ENCODE measurements at places on chromosomes 1 and 21. TPM values are rescaled to one million over a fixed set of nuclear protein-coding genes. Genes with fewer than 3 reads are reported as not detected.

Gene OPRD1
- total RNA-seq: not detected

Gene NADK
- 79.2 TPM for total RNA-seq

Gene LCE1E
- not detected for total RNA-seq

Gene DDAH1
- total RNA-seq: 28.8 TPM

Gene TMEM53
- 6.6 TPM for total RNA-seq

Gene CD1C
- total RNA-seq: 1.3 TPM

Gene SLC2A5
- total RNA-seq: 5.8 TPM

Gene CRB1
- 0.16 TPM for total RNA-seq

Gene GPR89B
- total RNA-seq: 15.2 TPM

DNA sequence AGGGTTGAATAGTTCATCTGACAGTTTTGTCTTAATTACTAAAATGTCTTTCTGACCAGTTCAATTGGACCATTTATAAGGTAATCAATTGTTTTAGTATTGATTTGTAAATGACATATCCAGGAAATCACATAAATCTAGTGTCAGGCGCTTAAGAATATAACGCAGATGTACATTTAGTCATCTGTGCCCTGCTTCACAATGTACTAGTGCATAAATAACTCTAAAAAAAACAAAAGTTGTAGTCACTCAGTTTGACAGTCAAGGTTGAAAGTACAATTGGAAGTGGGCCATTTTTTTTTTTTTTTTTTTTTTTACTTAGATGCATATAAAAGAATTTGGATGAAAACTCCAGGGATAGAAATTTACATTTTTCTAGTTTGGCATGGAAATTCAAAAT lies 490.4 kb downstream of the PTPRC start:
- no peak overlapping the region for H3K4me3 ChIP-seq
- no peaks in the 10 kb centered on the region for H3K27me3 ChIP-seq
- H3K4me1 ChIP-seq: no peaks in the 10 kb centered on the region
- H3K36me3 ChIP-seq: no peaks in the 10 kb centered on the region
- DNase-seq: no peak
- H3K27ac ChIP-seq: no peak overlapping the region

DNA sequence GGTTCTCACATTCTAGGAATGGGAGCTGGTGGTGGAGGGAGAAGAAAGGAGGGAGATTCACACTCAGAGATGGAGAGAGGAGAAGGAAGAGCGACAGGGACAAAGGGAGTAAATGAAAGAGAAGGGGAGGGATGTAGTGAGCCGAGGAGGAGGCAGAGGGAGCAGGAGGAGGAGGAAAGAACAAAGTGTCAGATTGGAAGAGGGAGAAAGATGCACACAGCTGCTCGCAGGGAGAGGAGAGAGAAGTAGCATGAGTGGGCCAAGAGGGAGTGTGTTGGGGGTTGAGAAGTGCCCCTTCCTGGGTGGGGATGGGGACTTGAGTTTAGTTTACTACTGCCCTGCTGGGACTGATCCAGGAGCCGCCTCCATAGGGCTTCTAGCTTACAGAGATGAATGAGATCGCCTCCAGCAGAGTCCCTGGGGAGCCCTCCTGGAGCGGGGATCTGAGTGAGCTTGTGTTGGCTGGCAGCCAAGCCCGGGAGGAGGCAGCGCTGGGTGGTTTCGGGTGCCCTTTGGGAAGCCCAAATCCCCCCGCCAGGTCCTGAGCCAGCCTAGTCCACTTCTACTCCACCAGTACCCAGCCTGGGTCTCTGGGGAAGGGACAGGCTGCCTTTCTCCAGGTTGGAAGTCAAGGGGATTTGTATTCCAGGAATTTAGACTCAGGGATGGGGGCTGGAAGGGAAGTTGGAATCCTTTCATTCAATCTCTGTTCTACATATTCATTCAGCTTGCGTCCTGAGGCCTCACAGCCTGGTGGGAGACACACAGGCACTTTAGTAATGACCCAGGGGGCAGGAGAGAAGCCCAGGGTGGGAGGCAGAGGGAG lies 20.9 kb downstream of the PTPRU start:
- H3K36me3 ChIP-seq: no peaks in the 10 kb centered on the region
- no peaks in the 10 kb centered on the region for H3K27me3 ChIP-seq
- H3K4me1 ChIP-seq: no peaks in the 10 kb centered on the region
- H3K4me3 ChIP-seq: no peak overlapping the region
- no peak for DNase-seq
- H3K27ac ChIP-seq: no peak overlapping the region

DNA sequence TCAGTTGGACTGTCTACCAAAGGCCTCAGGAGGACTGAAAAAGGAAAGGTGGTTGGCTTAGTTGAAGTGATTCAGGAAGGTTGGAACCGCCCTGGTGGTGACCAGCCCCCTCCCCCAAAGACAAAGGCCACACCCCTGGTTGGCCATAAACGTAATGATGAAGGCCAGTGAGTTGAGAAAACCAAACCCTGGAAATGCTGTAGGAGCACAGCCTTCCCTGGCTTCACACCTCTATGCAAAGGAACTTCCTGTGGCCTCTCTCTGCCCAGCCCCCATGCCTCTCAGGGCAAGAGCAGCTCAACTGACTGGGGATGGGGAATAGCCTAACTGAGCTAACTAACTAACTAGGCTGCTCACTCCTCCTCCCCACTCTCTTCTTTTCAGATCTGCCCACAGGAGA lies 90.4 kb downstream of the NPHP4 start:
- no peaks in the 10 kb centered on the region for H3K27me3 ChIP-seq
- peaks cover 3% of the 10 kb centered on the region for H3K36me3 ChIP-seq
- H3K4me3 ChIP-seq: no peak overlapping the region
- DNase-seq: no peak

DNA sequence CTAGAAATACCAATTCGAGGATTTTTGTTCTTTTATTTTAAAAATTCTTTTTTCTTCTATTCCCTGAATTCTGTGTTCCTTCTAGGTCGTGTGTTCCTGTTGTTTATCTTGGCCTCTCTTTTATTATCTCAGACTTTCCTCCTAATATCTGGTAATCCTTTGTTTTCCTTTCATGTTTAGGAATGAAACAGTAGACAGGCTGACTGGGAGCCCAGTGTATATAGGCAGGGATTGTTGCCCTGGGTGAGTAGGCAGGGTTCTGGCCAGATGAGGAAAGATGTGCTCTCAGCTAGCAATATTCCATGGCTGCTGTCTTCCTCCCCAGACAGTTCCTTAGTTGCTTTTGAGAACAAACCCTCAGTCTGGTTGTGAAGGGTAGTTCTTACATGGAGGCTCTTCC lies 161.8 kb upstream of the PDE4B start:
- H3K27me3 ChIP-seq: no peaks in the 10 kb centered on the region
- H3K27ac ChIP-seq: no peak overlapping the region
- no peaks in the 10 kb centered on the region for H3K4me1 ChIP-seq
- DNase-seq: no peak
- no peak overlapping the region for H3K4me3 ChIP-seq

GRCh38 chr1:41557751-41558455 lies 73.4 kb upstream of the EDN2 start:
- H3K4me1 ChIP-seq: no peaks in the 10 kb centered on the region
- no peaks in the 10 kb centered on the region for H3K27me3 ChIP-seq
- H3K36me3 ChIP-seq: no peaks in the 10 kb centered on the region
- DNase-seq: peak; percentile 42
- no peak overlapping the region for H3K4me3 ChIP-seq
- H3K27ac ChIP-seq: no peak overlapping the region

GRCh38 chr21:45974073-45975019 lies 7.2 kb upstream of the COL6A1 start:
- peak overlapping the region; percentile 39 for H3K4me3 ChIP-seq
- H3K27ac ChIP-seq: peak overlapping the region; percentile 99
- no peaks in the 10 kb centered on the region for H3K27me3 ChIP-seq
- DNase-seq: peak; percentile 83
- H3K4me1 ChIP-seq: no peaks in the 10 kb centered on the region

GRCh38 chr1:73537400-73537799 lies 660.6 kb downstream of the LRRIQ3 start:
- no peak overlapping the region for H3K4me3 ChIP-seq
- DNase-seq: peak; percentile 48
- H3K27ac ChIP-seq: no peak overlapping the region
- no peaks in the 10 kb centered on the region for H3K4me1 ChIP-seq

DNA sequence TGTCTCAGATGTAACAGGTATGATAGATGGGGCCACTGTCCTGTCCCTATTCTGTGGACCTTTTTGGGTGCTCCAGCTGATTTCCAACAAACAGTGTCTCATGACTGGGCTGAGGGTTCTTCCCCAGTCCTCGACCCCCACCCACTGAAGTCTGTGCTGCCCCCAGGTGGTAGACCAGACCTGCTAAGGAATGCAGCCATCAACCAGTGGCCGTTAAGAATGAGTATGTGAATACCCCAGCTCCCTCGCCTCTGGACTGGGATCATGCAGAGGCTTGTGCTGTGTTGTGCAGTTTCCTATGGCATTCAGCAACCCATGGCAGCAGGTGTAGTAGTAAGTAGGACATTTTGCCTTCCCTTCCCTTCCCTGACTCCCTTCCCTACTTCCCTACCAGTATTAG lies 183.1 kb upstream of the KAZN start:
- H3K27me3 ChIP-seq: no peaks in the 10 kb centered on the region
- H3K36me3 ChIP-seq: no peaks in the 10 kb centered on the region
- H3K4me3 ChIP-seq: no peak overlapping the region

GRCh38 chr1:56060906-56061305 lies 518.5 kb downstream of the PLPP3 start:
- H3K27me3 ChIP-seq: no peaks in the 10 kb centered on the region
- H3K36me3 ChIP-seq: peaks cover 1% of the 10 kb centered on the region
- peaks cover 3% of the 10 kb centered on the region for H3K4me1 ChIP-seq
- no peak overlapping the region for H3K4me3 ChIP-seq
- no peak overlapping the region for H3K27ac ChIP-seq
- no peak for DNase-seq

DNA sequence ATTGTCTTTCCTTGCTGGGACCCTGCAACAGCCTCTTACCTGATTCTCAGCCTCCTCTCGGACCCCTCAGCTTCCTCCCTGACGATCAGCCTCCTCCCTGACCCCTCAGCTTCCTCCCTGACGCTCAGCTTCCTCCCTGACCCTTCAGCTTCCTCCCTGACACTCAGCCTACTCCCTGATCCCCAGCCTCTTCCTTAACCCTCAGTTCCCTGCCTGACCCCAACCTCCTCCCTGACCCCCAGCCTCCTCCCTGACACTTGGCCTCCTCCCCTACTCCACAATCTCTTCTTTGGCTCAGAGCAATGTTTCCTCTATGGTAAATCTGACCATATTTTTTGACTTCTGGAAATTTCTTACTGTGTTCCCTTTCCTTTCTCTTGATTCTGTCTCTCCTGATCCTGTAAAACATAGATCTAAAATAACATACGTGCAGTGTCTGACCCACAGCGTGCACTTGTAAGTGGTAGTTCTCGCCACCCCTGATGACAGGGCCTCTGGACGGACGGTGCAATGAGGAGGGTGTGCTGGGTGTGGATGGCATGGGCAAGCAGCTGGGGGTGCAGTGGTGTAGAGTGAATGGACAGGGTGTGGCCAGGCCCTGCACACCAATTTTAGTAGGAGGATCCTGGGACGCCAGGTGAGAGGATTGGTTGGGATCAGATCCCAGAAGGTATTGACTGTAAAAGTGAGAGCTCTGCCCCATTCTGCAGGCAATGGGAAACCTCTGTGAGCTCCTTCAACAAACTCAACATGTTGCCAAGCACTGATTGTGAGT lies 264.1 kb downstream of the FOXD2 start:
- H3K27ac ChIP-seq: no peak overlapping the region
- no peaks in the 10 kb centered on the region for H3K27me3 ChIP-seq
- H3K4me1 ChIP-seq: no peaks in the 10 kb centered on the region
- H3K4me3 ChIP-seq: no peak overlapping the region
- DNase-seq: no peak

DNA sequence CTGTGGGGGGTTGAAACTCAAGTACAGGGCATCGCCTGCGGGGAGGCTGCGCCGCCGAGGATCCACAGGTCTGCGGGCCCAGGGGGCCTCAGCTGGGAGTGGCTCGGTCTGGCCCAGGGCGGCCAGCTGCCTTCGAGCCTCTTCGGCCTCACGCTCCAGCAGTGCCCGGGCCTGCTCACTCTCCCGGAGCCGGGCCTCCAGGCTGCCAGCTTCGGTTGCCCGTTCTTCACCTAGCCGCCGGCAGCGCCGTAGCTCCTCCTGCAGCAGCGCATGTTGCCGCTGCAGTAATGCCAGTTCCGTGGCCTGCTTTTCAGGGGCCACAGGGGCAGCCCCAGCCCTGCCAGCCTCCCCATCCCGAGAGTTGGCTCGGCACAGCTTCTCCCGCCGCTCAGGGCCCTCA lies 9.4 kb downstream of the RXFP4 start:
- H3K27me3 ChIP-seq: no peaks in the 10 kb centered on the region
- no peak for DNase-seq
- H3K4me1 ChIP-seq: no peaks in the 10 kb centered on the region
- H3K36me3 ChIP-seq: peaks cover 4% of the 10 kb centered on the region
- H3K4me3 ChIP-seq: no peak overlapping the region
- no peak overlapping the region for H3K27ac ChIP-seq

DNA sequence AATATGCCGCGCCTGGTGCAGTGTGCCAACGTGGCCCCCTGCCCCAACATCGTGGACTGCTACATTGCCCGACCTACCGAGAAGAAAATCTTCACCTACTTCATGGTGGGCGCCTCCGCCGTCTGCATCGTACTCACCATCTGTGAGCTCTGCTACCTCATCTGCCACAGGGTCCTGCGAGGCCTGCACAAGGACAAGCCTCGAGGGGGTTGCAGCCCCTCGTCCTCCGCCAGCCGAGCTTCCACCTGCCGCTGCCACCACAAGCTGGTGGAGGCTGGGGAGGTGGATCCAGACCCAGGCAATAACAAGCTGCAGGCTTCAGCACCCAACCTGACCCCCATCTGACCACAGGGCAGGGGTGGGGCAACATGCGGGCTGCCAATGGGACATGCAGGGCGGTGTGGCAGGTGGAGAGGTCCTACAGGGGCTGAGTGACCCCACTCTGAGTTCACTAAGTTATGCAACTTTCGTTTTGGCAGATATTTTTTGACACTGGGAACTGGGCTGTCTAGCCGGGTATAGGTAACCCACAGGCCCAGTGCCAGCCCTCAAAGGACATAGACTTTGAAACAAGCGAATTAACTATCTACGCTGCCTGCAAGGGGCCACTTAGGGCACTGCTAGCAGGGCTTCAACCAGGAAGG lies 4.3 kb downstream of the GJB3 start:
- H3K27ac ChIP-seq: no peak overlapping the region
- no peaks in the 10 kb centered on the region for H3K27me3 ChIP-seq
- DNase-seq: peak; percentile 58
- H3K36me3 ChIP-seq: no peaks in the 10 kb centered on the region

- no peaks in the 10 kb centered on the region for H3K36me3 ChIP-seq
- no peaks in the 10 kb centered on the region for H3K27me3 ChIP-seq
- no peak overlapping the region for H3K4me3 ChIP-seq
Observed at GRCh38 chr1:59332983-59333382, 36.1 kb downstream of the FGGY start.

GRCh38 chr1:159775716-159776115 lies 5.0 kb upstream of the DUSP23 start:
- no peaks in the 10 kb centered on the region for H3K36me3 ChIP-seq
- DNase-seq: no peak
- peaks cover 7% of the 10 kb centered on the region for H3K4me1 ChIP-seq
- H3K27ac ChIP-seq: no peak overlapping the region
- no peaks in the 10 kb centered on the region for H3K27me3 ChIP-seq

- H3K36me3 ChIP-seq: peaks cover 7% of the 10 kb centered on the region
- H3K27ac ChIP-seq: no peak overlapping the region
- H3K4me1 ChIP-seq: no peaks in the 10 kb centered on the region
- DNase-seq: no peak
- no peaks in the 10 kb centered on the region for H3K27me3 ChIP-seq
Observed at GRCh38 chr1:178472531-178472930, 24.2 kb downstream of the CLEC20A start.

GRCh38 chr1:238340989-238341388 lies 450.3 kb upstream of the ZP4 start:
- DNase-seq: no peak
- H3K4me1 ChIP-seq: no peaks in the 10 kb centered on the region

All from aorta (tissue), 5 donors.